Fibroblast of skin of abdomen (primary cell): ENCODE measurements at places on chromosomes 1 and 21.

- DNase-seq, result peak; percentile 31
Observed at GRCh38 chr1:171247501-171247900, 793 bp upstream of the FMO1 start.

DNA sequence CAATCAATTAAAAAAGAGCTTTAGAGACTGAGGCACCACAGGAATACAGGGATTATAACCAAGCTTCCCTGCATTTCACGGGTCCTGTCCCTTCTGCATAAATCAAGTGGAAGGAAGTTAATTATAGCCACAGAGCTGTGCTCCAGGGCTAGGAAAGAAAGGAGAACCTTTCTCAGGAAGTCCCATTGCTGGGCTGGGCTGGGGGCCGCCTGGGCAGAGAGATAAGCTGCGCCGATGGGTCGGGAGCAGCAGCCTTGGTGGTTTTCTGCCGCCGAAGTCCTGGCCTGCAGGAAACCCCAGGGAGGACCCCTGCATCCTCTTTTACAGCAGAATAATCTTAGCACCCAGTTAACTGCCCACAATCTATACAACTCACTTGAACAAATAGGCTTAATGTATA lies 12.6 kb upstream of the CD34 start:
- DNase-seq, result no peak

GRCh38 chr1:58283388-58284224 lies 262.9 kb downstream of the OMA1 start:
- DNase-seq, result no peak

DNA sequence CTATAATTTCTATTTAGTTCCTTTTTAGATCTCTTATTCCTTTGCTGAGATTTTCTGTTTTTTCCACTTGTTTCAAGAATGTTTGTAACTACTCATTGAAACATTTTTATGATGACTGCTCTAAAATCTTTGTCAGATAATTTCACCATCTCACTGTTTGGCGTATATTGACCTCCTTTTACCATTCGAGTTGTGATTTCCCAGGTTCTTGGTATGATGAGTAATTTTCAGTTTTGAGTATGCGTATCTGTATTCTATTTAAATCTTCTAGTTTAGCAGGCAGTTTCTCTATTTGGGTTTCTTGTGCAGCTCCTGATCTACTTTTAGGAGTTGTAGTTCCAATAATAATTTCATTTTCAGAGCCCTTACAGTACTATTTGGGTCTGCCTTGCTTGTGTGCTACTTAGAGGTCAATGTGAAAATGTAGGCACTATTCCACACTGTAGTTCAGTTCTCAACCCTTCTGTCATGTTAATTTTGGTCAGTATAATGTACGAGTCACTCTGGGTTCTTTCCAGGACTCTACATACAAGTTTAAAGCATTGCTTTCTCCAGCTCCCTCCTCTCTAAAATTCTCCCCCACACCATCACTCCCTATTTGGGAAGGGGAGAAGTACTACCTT lies 115.5 kb downstream of the ACBD6 start:
- no peak for DNase-seq

DNA sequence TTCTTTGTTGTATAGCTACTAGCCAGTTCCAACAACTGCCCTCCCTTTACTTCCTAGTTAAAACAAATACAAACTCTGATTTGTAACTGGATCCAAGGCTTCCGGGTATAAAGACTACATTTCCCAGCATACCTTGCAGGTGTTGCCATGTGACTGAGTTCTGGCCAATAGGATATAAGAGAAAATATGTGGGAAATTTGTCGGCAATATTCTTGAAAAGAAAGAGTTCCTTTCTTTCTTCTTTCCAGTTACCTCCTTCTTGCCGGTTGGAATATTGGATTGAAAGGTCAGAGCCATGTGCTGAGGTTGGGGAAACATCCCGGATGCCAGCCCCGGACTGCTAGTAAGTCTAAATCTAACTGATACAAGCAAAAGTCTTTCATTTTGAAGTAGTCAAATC lies 23.0 kb upstream of the ZBTB40 start:
- DNase-seq, result peak; percentile 40

DNA sequence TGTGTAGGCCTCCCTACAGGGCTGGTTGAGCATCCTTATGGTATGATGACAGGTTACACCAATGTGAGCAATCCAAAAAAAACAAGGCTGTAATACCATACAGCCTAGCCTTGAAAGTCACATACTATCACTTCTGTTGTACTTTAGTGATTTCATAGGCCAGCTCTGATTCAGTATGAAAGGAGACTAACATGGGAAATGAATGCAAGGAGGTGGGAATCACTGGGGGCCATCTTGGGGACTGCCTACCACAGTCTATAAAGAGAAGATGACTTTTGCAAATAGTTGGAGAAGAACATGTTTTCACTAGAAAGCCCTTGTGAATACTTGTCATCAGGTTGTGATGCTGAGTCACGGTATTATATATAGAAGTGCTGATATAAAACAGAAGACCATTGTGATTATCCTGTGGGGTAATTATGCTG lies 270.7 kb downstream of the S1PR1 start:
- peak; percentile 14 for DNase-seq

DNA sequence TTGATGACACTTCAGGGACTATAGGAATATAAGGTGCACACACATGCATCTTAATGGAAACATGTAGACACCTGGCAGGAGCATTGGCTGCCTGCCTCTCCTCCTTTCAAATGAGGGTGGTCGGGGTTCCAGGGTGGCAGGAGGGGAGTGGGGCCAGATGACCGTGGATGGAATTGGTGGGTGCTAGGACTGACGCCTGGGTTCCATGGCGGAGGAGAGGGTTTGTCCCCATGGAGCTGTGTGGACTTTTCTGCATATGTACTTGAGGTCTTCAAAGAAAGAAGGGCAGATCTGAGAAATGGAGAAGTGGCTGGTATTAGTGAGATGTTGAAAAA lies 7.7 kb downstream of the PRRX1 start:
- no peak for DNase-seq
